HepG2 (cell line): ENCODE measurements at places on chromosomes 6 and 20.
A peak's percentile ranks its signal among the peaks of the same experiment; 100 is the strongest.

GRCh38 chr6:95846652-95847051 is 169.1 kb upstream of the FUT9 start:
- no peak for DNase-seq
- peaks cover 10% of the 10 kb centered on the region for H3K4me1 ChIP-seq
- no peaks in the 10 kb centered on the region for H3K27me3 ChIP-seq
- no peak overlapping the region for H3K4me3 ChIP-seq
- no peak overlapping the region for H3K27ac ChIP-seq

GRCh38 chr20:48673507-48673906 is 154.3 kb downstream of the PREX1 start:
- H3K36me3 ChIP-seq = no peaks in the 10 kb centered on the region
- peaks cover 62% of the 10 kb centered on the region for H3K27me3 ChIP-seq
- peaks cover 3% of the 10 kb centered on the region; the same call in 1 of the 2 replicates for H3K4me1 ChIP-seq
- no peak for DNase-seq
- no peak overlapping the region for H3K27ac ChIP-seq
- H3K4me3 ChIP-seq = no peak overlapping the region

DNA sequence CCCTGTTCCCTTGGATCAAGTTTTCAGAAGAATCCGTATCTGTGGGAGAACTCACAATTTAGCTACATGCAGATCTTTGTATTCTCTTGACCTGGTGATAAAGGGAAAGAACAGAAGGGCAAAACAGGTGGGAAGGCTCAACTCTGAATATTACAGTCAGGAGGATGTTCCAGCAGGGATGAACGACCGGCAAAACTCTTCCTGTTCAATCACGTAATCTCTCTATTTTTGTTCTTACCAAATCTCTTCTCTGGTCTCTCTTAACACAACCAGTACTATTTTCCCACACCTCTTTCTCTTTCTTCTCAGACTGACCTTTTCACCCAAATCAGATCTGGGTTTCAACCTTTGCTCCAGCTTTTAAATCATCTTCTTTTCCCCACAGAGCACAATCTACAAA is 371.4 kb downstream of the BTBD9 start:
- no peaks in the 10 kb centered on the region for H3K36me3 ChIP-seq
- DNase-seq = no peak
- no peaks in the 10 kb centered on the region for H3K27me3 ChIP-seq
- no peak overlapping the region for H3K27ac ChIP-seq
- peaks cover 13% of the 10 kb centered on the region for H3K4me1 ChIP-seq

DNA sequence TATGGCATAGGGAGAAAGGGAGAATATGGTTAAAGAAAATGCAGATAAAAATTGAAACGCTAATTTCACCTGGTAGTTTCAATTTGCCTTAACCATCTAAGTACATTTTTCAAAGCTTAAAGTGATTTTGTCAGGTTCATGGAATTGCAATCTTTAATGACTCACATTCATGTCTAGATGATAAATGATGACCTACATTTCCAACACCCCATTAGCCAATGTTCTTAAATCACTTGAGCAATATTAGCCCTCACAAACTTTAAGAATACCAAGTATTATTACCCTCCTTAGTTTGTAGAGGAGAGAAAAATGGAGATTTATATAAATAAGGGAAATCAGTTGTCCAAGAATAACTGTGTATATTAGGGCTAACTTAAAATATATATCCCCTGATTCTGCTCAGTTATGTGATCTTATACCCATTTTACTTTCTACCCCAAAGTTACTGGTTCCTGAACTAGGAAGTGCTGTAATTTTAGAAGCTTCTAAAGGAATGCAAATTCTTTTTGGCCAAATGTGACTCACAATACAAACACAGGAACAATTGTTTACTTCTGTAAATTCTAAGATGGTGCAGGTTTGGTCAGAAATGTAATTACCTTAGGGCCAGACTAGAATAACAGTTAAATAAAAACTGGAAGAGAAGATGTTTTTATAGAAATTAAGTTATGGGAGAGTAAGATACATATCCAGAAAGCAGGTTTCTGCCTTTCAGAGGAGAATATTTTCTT is 34.5 kb downstream of the TPBG start:
- H3K4me1 ChIP-seq = no peaks in the 10 kb centered on the region
- no peak overlapping the region for H3K27ac ChIP-seq
- H3K4me3 ChIP-seq = no peak overlapping the region
- no peak for DNase-seq

DNA sequence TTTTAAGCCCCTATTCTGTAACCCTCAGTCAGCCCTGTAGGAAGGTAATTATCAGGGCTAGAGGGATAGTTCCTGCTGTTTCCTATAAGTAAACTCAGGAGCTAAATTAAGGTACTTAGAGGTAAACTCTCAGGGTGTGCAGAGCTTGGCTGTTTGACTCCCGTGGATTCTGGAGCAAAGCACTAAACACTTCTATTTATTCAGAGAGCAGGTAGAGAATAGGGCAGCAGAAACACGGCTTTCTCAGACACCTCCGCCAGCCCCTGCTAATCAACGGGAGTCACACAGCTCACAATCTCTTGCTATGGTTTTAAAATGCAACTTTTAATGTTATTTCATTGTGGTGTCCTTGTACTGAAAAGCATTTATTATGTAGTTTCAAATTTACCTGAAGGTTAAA is 21.8 kb downstream of the PRKN start:
- no peaks in the 10 kb centered on the region for H3K36me3 ChIP-seq
- H3K27ac ChIP-seq = no peak overlapping the region
- H3K27me3 ChIP-seq = no peaks in the 10 kb centered on the region
- H3K4me3 ChIP-seq = no peak overlapping the region

DNA sequence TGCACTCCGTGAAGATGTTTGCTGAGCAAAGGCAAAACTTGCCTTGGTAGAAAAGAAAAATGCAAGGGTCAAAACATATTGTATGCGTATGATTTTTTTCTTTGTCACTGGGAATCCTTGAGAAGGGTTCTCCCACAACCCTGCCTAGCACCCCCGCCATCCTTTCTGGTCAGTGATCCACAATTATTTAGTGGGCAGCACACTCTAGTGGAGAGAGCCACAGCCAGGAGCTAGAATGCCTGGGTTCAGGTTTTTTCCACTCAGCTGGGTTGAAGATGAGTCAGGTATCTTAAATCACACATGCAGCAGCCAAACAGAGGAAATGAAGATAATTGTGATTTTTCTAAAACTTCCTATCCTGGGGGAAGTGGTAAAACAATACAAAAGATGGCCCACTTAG is 243.1 kb downstream of the PKHD1 start:
- no peak overlapping the region for H3K27ac ChIP-seq
- no peaks in the 10 kb centered on the region for H3K36me3 ChIP-seq
- no peak overlapping the region for H3K4me3 ChIP-seq

DNA sequence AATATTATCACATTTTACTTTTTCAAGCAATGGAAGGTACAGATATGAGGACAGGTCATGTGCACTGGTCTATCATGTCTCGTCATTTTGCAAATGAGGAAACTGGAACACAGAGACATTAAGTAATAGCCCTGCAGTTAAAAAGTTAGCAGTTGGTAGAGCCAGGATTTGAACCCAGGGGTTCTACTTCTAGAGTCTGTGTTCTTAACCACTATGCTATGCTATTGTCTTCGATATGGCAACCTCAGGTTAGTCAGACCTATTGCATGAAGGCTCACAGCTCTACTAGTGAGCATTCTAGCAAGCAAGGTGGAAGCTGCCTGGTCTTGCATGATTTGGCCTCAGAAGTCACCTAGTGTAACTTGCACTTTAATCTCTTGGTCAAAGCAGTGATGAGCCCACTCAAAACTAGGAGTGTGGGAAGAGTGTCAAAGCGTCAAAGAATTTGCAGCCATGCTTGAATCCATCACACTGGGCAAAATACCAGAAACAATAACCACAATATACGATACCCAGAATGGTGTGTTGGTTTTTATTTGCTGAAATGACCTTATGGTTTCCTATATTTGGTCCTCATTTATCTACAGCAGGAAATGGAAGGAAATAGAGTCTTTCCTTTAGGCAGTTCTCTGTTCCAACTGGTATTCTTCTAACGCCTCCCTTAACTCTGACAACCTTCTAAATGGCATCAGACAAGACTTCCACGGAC is 20.4 kb upstream of the BMP2 start:
- no peak overlapping the region for H3K27ac ChIP-seq
- DNase-seq = peak; percentile 25
- peaks cover 2% of the 10 kb centered on the region; the same call in 1 of the 2 replicates for H3K27me3 ChIP-seq
- H3K36me3 ChIP-seq = no peaks in the 10 kb centered on the region

DNA sequence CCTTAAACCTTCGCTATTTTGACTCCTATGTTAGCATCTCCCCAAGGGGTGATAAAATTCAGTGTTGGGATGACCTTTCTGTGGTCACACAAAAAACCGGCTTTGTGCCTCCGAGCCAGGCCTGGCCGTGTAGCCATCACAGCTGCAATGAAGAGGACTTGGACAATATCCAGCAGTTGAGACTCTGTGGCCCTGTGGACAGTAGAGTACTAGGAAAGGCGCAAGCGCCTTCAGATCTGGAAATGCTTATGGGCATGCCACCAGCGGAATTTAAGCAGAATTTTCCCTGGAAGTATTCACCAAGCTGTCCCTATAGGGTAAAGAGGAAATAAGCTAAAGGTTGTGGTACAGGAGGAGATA is 63.3 kb upstream of the SLC2A12 start:
- H3K27ac ChIP-seq = no peak overlapping the region
- no peaks in the 10 kb centered on the region for H3K4me1 ChIP-seq
- H3K27me3 ChIP-seq = peaks cover 1% of the 10 kb centered on the region; the same call in 1 of the 2 replicates
- DNase-seq = no peak
- H3K4me3 ChIP-seq = no peak overlapping the region
- H3K36me3 ChIP-seq = no peaks in the 10 kb centered on the region

GRCh38 chr6:32984622-32985389 is 16.4 kb downstream of the BRD2 start:
- H3K36me3 ChIP-seq = peaks cover 13% of the 10 kb centered on the region
- H3K27ac ChIP-seq = no peak overlapping the region
- H3K4me1 ChIP-seq = no peaks in the 10 kb centered on the region

GRCh38 chr6:26216886-26217713 is 129.9 kb downstream of the HFE start:
- H3K4me3 ChIP-seq = peak overlapping the region; percentile 60
- H3K4me1 ChIP-seq = peaks cover 30% of the 10 kb centered on the region
- DNase-seq = peak; percentile 93
- no peaks in the 10 kb centered on the region for H3K27me3 ChIP-seq
- peak overlapping the region; percentile 89 for H3K27ac ChIP-seq

DNA sequence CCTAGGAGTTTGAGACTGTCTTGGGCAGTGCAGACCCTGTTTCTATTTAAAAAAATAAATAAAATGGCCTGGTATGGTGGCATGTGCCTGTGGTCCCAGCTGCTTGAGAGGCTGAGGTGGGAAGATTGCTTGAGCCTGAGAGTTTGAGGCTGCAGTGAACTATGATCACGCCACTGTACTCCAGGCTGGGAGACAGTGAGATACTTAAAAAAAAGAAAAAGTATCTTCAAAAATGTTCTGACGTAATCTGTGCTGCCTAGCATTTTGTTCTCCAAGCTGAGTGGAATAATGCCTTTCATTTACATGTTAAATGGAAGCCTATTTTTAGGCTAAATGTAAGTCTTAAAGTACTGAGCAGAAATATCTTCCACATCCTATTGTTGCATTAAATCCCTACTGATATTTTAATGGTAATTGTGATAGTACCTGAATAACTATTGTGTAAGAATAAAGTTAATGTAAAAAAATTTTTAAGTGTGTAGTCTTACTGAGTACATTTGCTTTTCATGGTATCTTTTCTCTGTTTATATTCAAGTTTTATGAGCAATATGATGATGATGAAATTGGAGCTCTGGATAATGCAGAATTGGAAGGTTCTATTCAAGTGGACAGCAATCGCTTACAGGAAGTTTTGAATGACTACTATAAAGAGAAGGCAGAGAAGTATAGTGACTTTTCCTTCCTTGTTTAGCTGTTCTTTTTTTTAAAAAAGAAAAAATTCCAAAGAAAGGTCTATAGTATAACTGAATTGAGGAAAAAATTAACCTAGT is 4.2 kb upstream of the ZC2HC1B start:
- no peak overlapping the region for H3K4me3 ChIP-seq
- peaks cover 5% of the 10 kb centered on the region; the same call in 1 of the 2 replicates for H3K4me1 ChIP-seq
- peaks cover 18% of the 10 kb centered on the region for H3K36me3 ChIP-seq
- H3K27me3 ChIP-seq = no peaks in the 10 kb centered on the region

DNA sequence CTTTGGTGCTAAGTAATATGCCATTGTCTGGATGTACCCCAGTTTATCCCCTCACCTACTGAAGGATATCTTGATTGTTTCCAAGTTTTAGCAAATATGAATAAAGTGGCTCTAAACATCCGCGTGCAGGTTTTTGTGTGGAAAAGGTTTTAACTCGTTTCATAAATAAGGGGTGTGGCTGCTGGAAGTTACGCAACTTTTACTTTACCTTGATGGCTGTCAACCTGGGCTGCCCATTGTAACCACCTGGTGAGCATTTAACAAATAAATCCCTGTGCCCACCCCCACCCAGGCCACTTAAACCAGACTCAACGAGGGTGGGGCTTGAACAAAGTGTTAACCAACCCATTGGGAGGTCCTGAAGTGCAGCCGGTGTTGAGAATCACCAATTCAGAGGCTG is 187.8 kb downstream of the NRN1 start:
- no peak overlapping the region for H3K27ac ChIP-seq
- H3K27me3 ChIP-seq = no peaks in the 10 kb centered on the region; the same call in 2 of the 3 replicates
- DNase-seq = no peak
- H3K4me1 ChIP-seq = no peaks in the 10 kb centered on the region
- H3K36me3 ChIP-seq = no peaks in the 10 kb centered on the region

DNA sequence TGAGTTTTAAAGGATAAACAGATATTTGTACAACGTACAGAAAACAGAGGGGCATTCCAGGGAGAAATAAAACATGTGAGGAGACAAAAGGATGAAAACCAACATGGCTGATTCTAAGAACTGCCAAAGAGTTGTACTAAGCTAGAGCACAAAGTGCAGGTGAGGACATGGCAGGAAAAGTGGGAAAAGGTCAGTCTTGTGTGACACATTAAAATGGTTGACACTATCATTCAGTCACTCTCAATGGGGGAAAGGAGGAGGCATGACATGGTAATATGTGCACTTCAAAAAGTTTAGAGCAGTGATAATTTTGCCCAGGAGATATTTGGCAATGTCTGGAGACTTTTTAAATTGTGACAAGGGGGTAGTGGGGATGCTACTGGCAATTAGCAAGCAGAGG is 21.8 kb downstream of the PHIP start:
- H3K4me3 ChIP-seq = no peak overlapping the region
- H3K36me3 ChIP-seq = peaks cover 6% of the 10 kb centered on the region
- no peak for DNase-seq

DNA sequence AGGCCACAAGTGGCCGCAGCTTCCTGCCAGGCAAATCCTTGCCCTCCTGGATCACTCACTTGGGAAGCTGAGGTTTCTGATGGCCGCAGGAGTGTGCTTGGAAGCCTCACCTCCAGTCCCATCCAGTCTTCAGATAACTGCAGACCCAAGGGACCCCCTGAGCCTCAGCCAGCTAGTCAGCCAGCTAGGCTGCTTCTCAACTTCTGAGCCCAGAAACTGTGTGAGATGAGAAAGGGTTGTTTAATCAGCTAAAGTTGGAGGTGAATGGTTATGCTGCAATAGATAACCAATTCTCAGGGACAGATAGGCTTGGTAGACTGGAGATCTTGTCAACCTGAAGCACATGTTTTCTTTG is 96.9 kb downstream of the THBS2 start:
- peaks cover 70% of the 10 kb centered on the region for H3K27me3 ChIP-seq
- H3K27ac ChIP-seq = no peak overlapping the region
- H3K36me3 ChIP-seq = no peaks in the 10 kb centered on the region
- no peaks in the 10 kb centered on the region for H3K4me1 ChIP-seq
- no peak for DNase-seq

- H3K4me3 ChIP-seq = no peak overlapping the region
- H3K36me3 ChIP-seq = no peaks in the 10 kb centered on the region
- peak; percentile 25 for DNase-seq
- H3K4me1 ChIP-seq = peaks cover 13% of the 10 kb centered on the region
Observed at GRCh38 chr6:13863699-13864155, 49.4 kb upstream of the MCUR1 start.
